ENCODE measurements at places on chromosomes 4 and X.
A peak's percentile ranks its signal among the peaks of the same experiment; 100 is the strongest.

- DNase-seq: no peak
Observed at GRCh38 chr4:171353535-171353934, 459.7 kb upstream of the GALNTL6 start.

- no peak for DNase-seq
Observed at GRCh38 chr4:99885063-99885664, 9.1 kb downstream of the LAMTOR3 start.

DNA sequence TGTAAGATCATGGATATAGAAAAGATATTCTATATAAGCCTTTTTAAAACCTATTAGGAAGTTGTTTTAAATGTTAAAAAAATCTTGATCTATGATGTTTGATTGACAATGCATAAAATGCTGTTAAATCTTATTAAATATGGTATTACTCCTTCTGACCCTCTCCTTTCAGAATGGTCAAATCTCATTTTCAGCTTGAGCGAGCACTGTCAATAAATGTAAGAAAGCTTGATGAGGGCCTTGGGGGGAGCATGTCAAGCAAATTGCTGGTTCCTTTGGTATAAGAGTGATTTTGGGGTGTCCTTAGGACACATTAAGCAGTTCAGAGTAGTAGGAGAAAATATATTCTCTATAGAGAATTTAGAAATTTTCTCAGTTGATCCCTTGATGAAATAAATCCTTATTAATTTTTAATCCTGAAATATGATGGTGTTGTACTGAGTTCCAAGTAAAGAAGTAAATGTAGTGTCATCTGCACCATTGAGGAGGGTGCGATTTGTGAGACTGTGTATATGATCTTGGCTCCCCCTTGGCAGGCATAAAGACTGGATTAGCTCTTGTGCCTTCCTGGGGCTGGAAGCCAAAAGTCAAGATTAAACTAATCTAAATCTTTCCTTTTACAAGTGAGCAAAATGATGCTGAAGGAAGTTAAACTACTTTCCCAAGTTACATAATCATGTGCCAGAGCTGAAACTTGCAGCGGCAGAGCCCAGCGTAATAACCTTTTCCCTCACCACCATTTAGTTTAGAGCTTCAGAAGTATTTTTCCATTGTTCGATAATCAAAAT lies 82.6 kb upstream of the ANK2 start:
- DNase-seq: no peak

DNA sequence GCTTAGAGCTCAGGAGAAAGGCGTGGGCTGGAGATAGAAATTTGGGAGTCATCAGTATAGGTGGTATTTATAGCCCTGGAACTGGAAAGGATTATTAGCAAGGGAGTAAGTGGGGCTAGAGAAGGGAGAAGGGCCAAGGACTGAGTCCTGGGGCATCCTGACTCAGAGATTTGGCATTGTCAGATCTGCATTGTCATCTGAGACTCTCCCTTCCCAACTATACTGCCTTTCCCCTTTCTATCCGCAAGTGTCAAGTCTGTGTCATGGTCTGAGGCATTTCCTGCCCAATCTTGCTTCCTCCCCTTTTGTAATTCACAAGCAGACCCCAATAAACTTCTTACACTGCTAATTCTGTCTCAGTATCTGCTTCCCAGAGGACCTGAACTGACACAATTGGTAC lies 24.4 kb upstream of the SLC25A43 start:
- no peak for DNase-seq

- peak; percentile 39 for DNase-seq
Observed at GRCh38 chr4:89640620-89641366, 196.2 kb downstream of the SNCA start.

GRCh38 chr4:141314627-141315026 lies 93.9 kb downstream of the ZNF330 start:
- DNase-seq: no peak

DNA sequence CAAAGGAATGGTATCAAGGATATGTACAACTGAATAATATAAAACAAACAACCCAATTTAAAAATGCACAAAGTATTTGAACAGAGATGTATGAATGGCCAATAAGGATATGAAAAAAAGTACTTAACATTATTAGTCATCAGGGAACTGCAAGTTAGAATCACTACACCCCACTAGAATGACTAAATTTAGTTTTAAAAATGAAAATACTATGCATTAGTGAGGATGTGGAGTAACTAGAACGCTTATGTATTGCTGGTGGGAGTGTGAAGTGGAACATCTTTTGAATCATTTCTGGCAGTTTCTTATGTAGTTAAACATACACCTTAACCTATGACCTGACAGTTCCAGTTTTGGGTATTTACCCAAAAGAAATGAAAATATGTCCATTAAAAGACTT lies 13.0 kb upstream of the SLC16A2 start:
- no peak for DNase-seq

DNA sequence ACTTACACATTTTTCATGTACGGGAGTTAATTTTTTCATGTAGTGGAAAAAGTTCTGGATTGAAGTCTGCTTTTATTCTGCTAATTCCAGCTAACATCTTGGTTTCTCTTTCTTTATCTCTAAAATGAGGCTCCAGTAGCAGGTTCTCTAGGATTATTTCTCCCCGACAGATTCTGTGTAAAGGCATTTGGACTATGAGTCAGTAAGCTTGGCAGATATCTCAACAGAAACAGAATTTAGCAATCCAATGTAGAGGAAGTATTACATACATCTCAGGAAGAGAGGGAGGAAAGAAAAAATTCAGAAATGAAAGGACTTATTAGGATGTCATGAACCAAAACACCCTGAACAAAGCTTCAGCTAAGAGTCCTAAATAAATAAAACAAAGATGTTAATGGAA lies 1682.3 kb upstream of the TENM3 start:
- DNase-seq: no peak

GRCh38 chrX:8879750-8880149 lies 78.6 kb upstream of the FAM9A start:
- DNase-seq: no peak

DNA sequence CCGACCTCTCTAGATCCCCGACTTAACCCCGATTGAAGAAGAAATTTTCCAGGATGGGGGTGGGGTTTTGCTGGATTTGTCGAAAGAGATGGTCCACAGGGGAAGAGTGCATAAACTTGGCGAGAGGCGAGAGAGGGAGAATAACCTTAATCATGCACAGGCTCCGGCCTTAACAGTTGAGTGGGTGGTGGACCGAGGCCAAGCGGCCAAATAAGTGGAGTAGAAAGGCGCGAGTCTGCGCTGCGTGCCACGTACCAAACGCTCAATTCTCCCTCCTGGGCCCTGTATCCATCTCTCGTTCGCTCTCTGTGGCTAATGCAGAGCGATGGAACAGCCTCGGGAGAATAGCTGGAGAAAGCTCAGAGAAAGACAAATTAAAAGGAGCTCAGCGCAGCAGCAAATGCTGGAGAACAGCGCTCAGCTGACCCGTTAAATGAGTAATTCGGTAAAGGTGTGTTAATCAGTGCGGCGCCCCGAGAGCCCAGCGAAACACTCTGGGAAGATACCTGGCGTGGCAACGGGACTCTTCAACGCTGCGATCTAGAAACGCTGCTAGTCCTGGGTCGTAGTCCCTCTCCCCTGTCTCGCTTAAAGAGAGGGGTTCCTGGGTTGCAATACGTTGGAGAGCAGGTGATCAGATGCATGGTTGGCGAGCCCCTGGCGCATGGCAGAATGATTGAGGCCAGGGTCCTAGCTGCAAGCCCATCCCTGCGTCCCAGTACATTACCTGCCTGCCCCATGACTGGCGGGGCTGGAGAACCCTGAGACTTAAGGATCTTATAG lies 887 bp upstream of the IL1RAPL2 start:
- DNase-seq: no peak

GRCh38 chr4:7805533-7806337 lies 133.9 kb downstream of the AFAP1 start:
- peak; percentile 17 for DNase-seq

DNA sequence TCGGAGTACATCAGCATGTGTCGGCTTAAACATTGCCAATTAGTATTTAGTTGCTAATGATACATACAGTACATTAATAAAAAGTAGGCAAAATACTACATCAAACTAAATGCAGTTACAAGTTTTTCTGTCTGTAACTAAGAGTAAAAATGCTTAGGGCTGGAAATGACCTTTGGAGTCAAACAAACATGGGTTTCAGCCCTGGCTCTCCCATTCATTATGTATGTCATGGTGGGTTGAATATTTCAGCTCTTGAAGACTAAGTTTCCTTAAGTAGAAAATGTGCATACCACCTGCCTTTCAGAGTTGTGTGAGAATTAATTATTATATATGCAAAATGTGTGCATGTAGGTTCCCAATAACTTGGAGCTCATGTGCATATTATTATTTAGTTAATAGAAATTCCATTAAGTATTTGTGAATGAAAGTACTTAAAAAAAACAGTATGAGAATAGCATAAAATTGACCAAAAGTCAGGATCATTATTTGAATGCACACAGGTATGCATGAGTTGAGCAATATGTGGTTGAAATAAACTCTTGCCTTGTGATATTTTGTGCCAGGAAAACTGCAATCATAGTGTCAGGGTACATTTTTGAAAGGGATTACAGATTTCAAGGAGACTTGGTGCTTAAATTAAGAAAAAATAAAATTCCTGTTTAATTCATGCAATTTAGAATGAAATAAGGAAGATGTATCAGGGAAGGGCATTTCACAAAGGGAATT lies 2048.7 kb downstream of the PCDH7 start:
- peak; percentile 10 for DNase-seq

DNA sequence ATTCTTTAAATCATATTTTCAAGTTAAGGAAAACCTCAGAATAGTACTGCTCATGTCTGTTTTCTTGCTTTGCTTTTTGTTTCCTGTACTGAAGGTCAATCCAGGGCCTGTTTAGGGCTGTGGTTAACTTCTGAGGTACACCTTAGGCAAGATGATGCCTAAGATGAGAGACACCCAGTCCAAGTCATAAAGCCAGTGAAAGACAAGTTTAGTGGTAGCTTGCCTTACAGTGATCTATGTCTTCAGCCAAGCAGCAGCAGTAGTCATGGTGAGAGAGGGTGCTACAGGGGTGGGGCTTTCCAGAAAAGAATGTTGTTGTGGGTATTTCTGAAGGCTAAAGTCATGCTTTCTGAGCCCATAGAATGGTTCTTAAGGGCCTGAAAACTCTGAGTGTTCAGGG lies 173.7 kb downstream of the VSIG4 start:
- no peak for DNase-seq

- DNase-seq: no peak
Observed at GRCh38 chr4:176185051-176185450, 10.3 kb downstream of the SPATA4 start.

- DNase-seq: no peak
Observed at GRCh38 chr4:925171-925570, 6.9 kb downstream of the GAK start.
